ENCODE measurements at places on chromosomes 16 and 17. TPM values are rescaled to one million over a fixed set of nuclear protein-coding genes. Genes with fewer than 3 reads are reported as not detected.

DNA sequence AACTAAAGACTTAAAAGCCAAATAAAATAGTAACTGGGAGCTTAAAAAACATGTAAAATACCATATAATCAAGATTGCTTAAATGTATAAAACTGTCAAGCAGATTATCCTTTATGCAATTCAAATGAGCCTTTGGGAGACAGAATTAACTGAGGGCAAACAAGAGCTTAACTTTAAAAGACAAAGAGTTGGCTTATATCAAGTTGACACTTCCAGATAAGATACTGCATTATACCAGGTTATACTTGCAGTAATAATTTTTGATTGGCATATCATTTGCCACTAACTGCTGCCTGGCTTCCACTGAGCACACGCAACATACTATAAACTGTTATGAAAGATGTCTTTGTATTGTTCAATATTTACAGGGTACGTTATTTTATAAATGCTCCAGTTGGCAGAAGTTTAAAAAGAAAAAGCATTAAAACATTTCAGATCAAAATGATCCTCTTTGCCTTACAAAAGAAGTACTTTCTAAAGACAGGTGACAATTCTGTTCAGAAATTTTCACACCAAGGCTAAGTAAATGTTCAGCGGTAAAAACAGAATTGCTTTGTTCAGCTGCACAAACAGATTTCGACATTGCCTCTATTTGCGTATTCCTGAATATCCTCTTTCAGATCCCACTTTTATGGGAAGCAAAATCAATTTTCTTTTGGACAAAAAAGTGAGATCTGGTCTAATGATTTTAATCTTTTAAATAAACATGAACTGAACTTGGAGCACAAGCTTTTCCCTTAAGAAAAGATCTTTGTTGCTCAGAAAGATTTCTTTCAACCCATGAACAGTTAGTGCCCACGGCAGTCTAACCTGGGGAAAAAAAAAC, 50.7 kb downstream of the TOX3 start:
- peaks cover 5% of the 10 kb centered on the region for H3K36me3 ChIP-seq
- H3K27me3 ChIP-seq = no peaks in the 10 kb centered on the region
- no peak overlapping the region for H3K4me3 ChIP-seq
- H3K4me1 ChIP-seq = peaks cover 19% of the 10 kb centered on the region
- H3K27ac ChIP-seq = no peak overlapping the region
- no peak for DNase-seq

DNA sequence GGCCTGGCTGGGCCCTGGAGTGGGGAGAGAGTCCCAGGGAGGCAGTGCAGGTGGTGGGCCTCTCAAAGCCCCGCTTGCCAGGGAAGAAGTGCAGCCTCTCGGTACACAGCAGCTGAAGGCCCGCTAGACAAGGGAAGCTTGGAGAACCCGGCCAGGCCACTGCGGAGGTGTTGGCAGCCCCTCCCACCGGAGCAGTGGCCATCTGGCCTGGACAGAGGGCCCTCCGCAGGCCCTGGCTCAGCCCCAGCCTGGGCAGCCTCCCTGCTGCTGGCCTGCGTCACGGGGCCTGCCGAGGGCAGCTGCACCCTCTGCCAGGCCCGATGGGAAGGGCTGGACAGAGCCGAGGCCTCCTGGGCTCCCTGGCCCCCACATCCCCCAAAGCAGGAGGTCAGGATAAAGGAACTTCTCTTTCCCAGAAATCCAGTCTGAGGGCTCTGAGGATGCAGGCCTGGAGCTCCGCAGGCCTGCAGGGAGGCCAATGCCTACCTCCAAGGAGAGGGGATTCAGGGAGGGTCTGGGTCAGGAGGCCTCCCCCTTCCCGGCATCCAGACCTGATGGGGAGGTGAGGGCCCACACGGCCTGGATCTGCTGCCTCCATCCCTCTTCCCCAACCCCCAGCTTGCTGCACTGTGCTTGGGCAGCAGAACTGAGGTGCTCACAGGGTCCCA, 4.3 kb downstream of the SPPL2C start:
- no peaks in the 10 kb centered on the region for H3K4me1 ChIP-seq
- no peak overlapping the region for H3K4me3 ChIP-seq

GRCh38 chr17:31486351-31487062, 95.0 kb downstream of the RAB11FIP4 start:
- DNase-seq = no peak
- H3K36me3 ChIP-seq = no peaks in the 10 kb centered on the region
- no peak overlapping the region for H3K27ac ChIP-seq
- no peak overlapping the region for H3K4me3 ChIP-seq
- H3K4me1 ChIP-seq = peaks cover 7% of the 10 kb centered on the region

- H3K4me3 ChIP-seq = no peak overlapping the region
- H3K27ac ChIP-seq = no peak overlapping the region
- no peaks in the 10 kb centered on the region for H3K27me3 ChIP-seq
- no peak for DNase-seq
Measured at GRCh38 chr17:77225265-77225664, 84.5 kb downstream of the SEC14L1 start.

The GSG1L gene
- 0.71 TPM for total RNA-seq

DNA sequence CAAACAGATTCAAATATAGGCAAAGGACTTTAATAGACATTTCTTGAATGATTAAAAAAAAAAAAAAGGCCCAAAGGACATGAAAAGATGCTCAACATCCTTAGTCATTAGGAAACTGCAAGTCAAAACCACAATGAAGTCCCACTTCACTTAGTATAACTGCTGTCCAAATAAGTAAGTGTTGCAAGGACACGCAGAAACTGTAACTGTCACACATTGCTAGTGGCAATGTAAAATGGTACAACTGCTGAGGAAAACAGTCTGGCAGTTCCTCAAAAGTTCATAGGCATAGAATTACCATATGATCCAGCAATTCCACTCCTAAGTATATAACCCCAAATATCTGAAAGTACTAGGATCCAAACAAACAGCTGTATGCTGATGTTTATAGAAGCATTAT, 112.7 kb downstream of the BRIP1 start:
- H3K4me3 ChIP-seq = no peak overlapping the region
- no peak overlapping the region for H3K27ac ChIP-seq
- H3K36me3 ChIP-seq = no peaks in the 10 kb centered on the region
- no peaks in the 10 kb centered on the region for H3K27me3 ChIP-seq

The NAGS gene
- 5.1 TPM for total RNA-seq

The DYNLRB2 gene
- total RNA-seq = not detected

DNA sequence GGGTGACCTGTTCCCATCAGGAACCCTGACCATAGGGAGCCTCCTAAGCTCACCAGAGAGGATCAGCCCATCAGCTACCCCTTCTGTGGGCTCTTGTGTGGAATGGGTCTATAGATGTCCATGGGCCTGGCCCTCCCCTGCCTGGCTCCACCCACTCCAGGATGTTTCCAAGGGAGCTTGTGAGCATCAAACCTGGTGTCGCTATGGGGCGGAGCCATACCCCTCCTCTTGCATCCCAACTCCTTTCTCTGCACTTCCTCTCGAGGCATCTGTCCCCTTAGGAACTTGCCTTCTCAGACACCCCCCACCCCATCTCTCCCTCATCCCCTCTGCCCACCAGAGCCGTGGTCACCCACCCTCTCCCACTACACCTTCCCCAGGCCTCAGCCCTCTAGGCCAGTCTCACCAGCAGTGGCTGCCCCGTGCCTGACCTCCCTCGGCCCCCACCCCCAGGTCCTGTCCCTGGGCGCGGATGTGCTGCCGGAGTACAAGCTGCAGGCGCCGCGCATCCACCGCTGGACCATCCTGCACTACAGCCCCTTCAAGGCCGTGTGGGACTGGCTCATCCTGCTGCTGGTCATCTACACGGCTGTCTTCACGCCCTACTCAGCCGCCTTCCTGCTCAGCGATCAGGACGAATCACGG, 10.4 kb downstream of the KCNH6 start:
- DNase-seq = no peak
- peaks cover 2% of the 10 kb centered on the region for H3K27me3 ChIP-seq
- no peak overlapping the region for H3K4me3 ChIP-seq

DNA sequence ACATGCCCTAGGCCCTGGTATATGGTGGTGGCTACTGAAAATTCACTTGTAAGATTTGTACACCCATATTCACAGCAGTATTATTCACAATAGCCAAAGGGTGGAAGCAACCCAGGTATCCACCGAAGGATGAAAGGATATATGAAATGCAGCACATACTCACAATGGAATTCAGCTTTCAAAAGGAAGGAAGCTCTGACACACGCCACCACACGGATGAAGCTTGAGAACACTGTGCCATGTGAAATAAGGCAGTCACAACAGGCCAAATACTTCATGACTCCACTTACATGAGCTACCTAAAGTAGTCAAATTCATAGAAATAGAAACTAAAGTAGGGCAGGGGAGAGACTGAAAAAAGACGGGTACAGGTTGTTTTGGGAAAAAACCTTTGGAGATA, 2.9 kb downstream of the XPO6 start:
- peaks cover 21% of the 10 kb centered on the region for H3K36me3 ChIP-seq
- peaks cover 11% of the 10 kb centered on the region for H3K4me1 ChIP-seq
- no peak overlapping the region for H3K27ac ChIP-seq
